ENCODE measurements at places on chromosomes 5 and 9.

- no peak for DNase-seq
These were observed 206.9 kb upstream of the MVB12B start for GRCh38 chr9:126119731-126120130.

GRCh38 chr9:90813046-90813445 lies 11.4 kb downstream of the SYK start:
- DNase-seq: no peak

- no peak for DNase-seq
These were observed 86.0 kb downstream of the BRINP1 start for GRCh38 chr9:119283078-119283794.

DNA sequence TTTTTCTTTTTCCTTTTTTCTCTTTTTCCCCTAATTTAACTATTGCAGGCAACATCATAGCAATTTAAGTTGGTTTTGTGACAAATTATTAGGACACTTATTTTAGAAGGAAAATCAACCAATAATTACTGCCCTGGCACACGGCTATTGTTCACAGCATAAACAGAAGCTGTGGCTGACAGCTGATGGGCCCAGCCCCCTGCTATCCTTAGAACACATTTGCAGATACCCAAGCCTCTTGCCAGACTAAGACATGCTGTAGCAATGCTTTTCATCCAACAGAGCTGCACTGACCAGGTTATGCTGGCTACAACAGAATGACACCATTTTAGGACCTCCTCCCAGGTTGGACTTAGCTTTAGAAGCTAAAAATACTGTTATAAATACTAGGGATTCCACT lies 852.7 kb upstream of the DMAC1 start:
- no peak for DNase-seq

DNA sequence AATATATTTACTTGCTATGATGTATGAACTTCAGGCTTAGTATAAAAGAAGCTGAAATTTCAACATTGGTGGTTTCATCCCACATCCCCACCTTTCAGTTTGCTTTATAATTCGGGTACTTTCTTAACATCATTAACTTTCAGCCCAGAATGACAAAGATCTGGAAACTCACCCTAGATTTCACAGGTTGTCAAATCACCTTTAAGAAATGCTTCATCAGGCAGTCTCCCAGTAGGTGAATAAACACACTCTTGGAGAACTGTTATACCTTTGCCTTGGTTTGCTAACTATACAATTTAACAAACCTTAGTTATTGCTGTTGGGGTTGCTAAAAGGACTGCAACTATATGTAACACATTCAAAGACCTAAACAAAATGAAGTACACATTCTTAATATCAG lies 54.4 kb downstream of the MLANA start:
- DNase-seq: no peak

GRCh38 chr5:50684721-50685120 lies 18.3 kb downstream of the PARP8 start:
- DNase-seq: no peak

DNA sequence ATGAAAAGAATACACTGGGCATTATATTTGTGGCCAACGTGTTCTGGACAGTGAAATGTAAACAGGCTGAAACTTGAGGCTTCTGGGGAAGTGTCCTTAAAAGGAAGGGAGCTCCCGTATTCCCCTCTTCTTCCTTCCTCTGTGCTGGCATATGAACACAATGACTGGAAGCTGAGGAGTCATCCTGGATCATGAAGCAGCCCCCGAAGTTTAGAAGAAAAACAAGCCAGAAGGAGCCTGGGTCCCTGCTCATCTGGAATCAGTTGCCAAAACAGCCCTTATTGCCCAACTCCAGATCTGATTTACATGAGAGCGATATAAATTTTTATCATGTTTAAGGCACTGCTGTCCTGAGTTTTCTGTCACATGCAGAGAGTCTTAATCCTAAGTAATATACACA lies 65.4 kb upstream of the SLC1A1 start:
- no peak for DNase-seq

DNA sequence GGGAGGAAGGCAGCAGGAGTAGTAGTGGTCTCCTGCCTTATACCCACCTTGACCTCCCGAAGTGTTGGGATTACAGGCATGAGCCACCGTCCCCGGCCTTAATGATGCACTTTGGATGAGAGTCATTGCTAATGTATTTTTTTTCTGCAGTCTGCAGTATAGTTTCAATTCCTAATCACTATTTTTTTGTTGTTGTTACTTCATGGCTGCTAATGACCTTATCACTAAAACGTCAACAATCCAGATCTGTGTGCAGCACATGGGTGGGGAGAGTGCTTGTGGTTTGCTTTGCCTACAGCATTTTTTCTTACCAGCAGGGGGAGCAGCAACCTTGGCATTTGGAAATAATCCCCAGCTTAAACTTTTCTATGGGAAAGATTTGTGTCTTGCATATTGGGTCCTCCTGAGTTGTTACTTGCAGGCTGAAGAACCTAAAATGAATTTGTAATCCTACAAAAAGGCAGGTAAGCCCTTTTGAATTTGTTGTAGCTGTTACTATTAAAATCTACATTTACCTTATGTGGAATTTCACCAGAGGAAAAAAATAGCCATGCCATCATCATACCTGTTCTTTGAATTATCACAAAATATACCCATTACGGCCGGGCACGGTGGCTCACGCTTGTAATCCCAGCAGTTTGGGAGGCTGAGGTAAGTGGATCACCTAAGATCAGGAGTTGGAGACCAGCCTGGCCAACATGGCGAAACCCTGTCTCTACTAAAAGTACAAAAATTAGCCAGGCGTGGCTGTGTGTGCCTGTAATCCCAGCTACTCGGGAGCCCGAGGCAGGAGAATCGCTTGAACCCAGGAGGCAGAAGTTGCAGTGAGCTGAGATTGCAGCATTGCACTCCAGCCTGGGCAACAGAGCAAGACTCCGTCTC lies 6.3 kb upstream of the MED7 start:
- peak; percentile 87 for DNase-seq

DNA sequence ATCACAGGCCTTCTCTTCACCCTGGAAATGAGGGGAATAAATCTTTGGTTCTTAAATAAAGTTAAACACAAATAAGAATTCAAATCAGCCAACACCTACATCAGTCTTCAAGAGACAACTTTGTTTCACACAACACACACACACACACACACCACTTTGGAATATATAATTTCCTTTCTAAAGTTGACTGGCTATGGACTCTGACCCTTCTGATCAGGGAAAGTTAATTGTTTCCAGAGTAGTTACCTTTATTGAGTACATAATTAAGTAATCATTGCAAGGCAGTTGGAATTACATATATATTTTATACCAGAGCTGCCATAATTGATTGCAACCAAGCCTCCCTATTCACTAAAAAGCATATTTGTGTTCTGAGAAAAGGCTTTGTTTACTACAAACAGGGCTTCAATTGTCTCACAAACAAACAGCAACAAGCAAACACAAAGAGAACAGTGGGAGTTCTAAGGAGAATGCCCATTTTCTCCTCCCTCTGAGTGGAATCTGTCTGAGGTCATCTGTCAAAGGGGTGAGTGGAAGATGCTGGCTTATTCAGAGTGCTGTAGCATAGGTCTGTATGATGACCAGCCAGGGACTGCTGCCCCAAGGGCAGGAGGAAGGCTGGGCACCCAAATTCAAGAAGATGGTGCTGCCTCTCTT lies 136.6 kb downstream of the SEMA6A start:
- DNase-seq: no peak

- DNase-seq: no peak
These were observed 101.7 kb upstream of the FCN2 start for GRCh38 chr9:134778841-134779411.

GRCh38 chr5:163941079-163941478 lies 435.7 kb downstream of the MAT2B start:
- no peak for DNase-seq

DNA sequence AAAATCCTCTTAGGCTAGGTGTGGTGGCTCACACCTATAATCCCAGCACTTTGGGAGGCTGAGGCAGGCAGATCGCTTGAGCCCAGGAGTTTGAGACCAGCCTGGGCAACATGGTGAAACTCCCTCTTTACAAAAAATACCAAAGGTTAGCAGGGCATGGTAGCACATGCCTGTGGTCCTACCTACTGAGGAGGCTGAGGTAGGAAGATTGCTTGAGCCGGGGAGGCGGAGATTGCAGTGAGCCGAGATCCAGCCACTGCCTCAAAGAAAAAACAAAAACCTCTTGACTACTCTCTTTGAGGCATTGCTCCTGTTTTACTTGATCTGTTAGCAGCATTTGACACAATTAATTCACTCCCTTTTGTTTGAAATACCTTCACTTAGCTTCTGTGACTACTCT lies 20.7 kb downstream of the KIF2A start:
- DNase-seq: no peak

GRCh38 chr5:33229216-33229615 lies 211.5 kb upstream of the TARS1 start:
- no peak for DNase-seq

DNA sequence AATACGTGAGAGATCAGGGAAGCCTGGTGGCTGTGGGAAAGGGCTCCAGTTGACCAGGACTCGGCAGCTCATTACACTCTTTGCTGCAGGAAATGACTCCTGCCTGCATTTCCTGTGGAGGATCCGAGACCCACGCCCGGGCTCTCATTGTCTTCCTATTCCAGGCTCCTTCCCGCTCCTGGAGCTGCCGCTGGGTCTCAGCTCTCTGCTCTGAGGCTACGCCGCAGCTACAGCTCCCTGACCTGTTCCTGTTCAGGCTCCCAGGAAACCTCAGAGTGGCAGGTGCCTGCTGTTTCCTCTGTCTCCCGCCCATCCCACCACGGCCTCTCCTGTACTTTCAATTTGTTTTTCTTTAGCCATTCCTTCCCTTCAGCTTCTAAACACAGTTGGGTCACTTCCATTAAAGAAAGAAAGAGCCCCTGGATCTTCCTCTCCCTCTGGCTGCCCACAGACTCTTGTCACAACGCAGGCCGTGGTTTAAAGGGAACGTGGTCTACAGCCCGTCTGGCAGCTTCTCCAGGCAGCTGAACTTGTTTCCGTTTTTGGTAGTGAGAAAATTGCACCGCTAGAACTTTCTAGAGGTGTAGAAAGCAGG lies 71.5 kb downstream of the IL6ST start:
- peak; percentile 21 for DNase-seq

DNA sequence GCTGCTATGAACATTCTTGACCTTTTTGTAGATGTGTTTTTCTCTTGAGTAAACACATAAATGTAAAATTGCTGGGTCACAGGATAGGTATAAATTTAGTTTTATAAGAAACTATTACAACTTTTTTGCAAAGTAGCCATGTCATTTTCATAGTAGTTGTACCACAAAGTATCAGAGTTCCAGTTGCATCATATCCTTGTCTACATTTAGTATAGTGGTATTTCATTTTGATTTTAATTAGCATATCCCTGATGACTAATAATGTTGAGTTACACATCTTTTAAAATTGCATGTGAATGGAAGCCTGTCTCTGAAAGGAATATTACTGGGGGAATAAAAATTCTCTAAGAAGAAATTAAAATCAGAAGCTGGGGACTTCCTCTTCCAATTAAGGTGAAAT lies 85.4 kb downstream of the TMEM161B start:
- no peak for DNase-seq

GRCh38 chr5:158854260-158854783 lies 245.4 kb downstream of the EBF1 start:
- DNase-seq: no peak

- no peak for DNase-seq
These were observed 453 bp upstream of the CCL28 start for GRCh38 chr5:43412644-43413043.

DNA sequence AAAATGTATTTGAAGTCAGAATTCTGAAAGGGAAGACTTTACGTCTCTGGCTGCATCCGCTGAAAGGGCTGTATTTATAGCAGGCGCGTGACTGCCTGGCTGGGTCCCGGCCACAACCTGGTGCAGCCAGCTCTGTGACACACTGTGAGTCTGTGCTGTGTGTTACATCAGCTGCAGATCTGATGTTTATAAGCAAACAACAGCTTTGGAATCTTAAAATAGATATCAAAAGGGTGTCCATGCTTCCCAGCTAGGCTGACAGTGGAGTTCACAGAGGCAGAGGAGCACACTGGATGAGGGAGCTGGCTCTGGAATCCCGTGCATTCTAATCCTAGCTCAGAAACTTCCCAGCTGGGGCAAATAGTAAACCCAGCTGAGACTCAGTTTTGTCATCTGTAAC lies 433.4 kb upstream of the BRINP1 start:
- no peak for DNase-seq

DNA sequence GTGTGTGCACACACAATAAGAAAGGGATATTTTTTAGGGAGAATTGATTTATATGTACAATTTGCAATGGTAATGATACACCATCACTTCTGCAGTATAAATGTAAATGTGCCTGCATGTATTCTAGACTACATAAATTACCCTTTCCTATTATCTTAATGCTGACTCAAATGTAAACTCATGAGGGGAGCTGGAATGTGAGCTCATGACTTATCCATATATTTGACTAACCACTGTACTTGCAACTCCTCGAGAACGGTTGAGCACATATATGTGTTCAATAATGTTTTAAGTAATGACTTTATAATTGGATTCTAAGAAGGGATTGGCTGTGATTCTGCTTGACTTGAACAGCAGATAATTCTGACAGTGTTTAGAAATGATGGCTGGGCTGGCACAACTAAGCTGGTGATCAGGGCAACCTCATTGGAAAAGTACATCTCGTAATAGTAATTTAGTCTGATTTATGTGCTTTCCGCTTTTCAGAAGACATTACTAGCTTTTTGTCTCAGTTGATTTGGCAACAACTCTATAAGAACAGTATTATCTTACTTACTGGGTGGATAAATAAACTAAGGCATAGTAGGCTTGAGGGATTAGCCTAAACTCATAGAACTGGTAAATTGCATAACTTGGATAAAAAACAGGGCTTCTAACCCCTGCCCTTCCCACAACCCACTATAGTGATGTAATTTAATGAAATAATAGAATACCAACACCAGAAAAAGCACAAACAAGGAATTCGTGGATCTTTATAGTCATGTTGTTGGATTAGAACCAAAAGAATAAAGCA lies 130.2 kb upstream of the SPEF2 start:
- no peak for DNase-seq

- DNase-seq: no peak
These were observed 1.4 kb downstream of the TMEFF1 start for GRCh38 chr9:100474082-100474923.

DNA sequence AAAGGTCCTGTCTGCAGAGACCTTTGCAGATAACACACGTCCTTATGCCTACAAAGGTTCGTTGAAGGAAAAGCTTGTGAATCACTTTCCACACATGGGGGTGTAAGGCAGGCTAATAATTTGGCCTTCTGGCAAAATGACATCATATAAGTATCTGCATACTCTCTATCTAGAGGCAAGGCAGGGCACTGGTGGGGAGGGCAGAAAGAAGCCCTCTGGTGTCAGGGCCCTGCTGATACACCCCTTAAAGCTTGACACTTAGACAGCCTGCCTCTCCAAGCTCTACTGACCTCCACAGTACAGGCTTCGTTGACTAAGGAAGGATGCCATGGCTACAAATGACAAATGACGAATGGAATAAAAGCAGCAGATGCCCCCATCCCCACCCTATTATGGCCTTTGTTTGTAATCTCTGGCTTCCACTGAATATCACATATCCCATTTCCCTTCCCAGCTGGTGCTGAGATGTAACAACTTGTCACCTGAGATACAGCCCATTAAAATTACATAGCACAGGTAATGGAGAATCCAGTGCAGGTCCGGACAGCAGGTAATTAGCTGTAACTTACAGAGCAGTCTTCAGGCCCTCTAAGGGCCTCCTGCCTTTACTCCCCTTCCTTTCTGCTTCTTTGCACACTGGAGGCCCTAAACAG lies 76.9 kb upstream of the IFNK start:
- no peak for DNase-seq
